AG04450 (cell line): ENCODE measurements at places on chromosomes 12 and 14.

GRCh38 chr14:56868660-56869059 lies 58.4 kb upstream of the OTX2 start:
- no peak for DNase-seq

- no peak for DNase-seq
Measured at GRCh38 chr12:131332224-131332623, 378.5 kb downstream of the ADGRD1 start.

GRCh38 chr14:95503365-95504134 lies 12.9 kb downstream of the SYNE3 start:
- DNase-seq = no peak

DNA sequence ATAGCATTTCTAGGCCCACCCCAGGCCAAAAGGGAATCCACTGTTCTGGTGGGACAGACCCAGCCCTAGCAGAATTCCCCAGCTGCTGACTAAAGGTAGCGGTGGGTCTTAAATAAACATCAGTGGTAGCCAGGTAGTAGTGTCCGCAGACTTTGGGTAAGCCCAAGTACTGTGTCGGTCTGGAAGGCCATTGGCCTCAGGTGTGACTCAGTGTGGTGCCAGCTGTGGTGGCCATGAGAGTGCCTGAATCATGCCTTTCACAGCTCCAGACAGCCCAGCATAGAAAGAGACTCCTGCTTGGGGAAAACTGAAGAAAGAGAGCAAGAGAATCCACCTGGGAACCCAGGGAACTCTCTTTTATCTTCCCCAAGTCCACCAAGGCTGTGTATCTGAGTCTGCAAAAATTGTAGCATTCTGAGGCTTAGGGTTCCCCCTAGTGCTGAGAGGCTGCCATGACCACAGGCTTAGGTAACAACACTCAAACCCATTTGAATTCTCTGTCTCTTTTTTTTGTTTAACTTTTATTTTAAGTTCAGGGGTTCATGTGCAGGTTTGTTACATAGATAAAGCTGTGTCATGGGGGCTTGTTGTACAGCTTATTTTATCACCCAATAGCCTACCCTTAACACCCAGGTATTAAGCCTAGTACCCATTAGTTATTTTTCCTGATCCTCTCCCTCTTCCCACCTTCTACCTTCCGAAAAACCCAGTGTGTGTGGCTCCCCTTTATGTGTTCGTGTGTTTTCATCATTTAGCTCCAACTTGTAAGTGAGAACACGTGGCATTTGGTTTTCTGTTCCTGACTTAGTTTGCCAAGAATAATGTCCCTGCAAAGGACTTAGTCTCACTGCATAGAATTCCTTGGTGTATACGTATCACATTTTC lies 16.7 kb upstream of the CD163L1 start:
- no peak for DNase-seq

- no peak for DNase-seq
Measured at GRCh38 chr12:21894792-21895595, 46.2 kb downstream of the ABCC9 start.

DNA sequence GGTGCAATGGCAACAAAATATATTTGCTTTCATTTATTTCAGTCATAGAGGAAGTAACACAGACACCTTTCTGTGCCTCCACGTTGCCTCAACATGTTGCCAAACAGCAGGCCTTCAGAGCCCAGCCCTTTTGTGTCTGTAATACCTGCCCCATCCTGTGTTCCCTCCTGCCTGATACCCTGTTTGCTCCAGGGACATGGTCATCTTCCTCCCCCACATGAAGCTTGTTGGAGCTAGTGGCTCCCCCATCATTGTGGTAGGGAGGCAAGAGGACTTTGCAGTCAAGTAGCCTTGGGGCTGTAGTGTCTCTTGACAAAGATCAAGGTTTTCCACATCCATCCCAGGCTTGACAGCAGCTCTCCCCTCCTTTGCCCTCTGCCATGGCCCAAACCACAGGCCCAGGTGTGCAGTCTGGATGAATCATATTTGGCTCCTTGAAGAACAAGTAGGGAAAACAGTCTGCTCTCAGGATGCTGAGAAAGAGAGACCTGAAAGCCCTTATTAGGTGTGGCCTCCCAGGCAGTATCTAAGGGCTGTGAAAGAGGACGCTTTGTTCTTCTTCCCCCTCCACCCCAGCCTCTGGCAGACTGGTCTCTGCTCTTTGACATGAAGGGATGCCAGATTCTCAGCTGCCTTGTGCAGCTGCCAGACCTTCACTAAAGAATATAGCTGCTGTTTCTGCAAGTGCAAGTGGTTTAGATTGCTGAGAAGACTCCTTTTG lies 329.0 kb downstream of the C12orf75 start:
- no peak for DNase-seq

DNA sequence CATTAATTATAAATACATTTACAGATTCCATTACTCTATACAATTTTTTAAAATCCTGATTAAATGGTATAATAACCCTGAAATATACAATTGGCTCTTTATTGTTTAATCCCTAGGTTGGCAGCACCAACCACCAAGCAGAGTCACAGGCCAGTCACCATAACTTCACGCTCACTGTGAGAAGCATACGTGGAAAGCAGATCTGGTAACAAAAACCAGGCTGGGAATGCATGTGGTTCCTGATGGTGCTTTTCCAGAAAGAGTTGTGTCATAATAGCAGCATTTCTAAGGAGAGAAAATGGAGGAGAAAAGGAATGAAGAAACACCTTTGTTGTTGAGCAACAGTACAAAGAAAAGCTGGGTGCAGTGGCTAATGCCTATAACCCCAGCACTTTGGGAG lies 66.1 kb downstream of the SIX6 start:
- DNase-seq = no peak

DNA sequence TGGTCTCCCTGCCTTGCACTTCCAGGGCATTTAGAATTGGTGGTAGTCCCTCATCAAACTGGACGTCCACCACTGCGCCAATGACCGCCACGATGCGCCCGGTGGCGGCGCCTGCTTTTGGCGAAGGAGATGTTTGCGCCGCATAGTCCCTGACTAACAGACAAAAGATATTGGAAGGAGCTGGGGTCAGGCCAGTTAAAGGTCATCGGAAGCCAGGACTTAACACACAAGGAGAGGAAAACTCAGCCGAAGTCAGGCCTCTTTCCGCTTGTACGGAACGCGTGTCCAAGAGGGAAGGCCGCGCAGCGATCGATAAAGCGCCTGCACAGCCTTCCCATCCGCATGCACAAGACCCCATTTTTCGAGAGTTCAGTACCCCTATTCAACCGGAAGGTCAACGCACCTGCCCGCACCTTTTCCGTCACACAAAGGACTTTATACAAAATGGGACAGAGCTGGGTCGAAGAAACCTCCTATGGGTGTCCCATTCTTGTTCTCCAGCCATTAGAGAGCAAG lies 525 bp downstream of the ATP5F1B start:
- no peak for DNase-seq

DNA sequence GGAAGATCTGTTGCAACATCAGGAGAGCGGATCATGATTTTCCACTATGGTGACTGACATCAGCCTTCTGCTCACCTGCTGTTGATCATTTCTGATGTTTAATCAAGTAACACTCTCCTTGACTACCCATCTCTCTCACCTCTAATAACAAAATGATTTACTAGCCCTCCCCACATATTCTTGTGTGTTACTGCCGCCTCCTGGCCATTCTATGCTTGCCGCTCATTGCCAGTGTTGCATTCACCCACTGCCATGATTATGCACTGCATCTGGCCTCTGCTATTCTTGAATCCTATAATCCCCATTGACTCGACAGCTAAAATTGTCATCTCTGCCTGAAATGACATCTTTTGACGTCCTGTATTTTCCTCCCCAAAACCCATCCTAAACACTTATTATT lies 113.8 kb downstream of the RERGL start:
- no peak for DNase-seq
